ENCODE measurements at places on chromosomes 5 and 9.

- H3K4me1 ChIP-seq: no peaks in the 10 kb centered on the region
- H3K27me3 ChIP-seq: peaks cover 34% of the 10 kb centered on the region
- DNase-seq: no peak
- H3K4me3 ChIP-seq: no peak overlapping the region
- no peaks in the 10 kb centered on the region for H3K36me3 ChIP-seq
Observed at GRCh38 chr5:146395193-146395592, 51.9 kb upstream of the TCERG1 start.

DNA sequence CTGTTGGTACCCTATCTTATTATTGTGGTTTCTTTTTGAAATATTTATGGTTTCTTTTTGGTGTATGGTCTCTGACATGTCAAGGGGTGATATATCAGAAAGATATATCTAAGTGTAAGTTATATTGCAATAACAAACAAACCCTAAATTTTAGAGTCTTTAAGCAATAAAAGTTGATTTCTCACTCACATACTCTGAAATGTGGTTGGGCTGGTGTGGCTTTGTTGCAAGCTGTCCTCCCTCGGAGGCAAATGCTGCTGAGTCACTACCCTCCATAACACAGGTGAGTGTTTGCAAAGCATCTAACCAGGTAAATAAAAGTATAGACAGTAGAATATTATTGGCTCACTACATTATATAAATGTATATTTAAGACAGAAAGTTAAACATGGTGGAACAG lies 253.2 kb downstream of the CDH18 start:
- H3K36me3 ChIP-seq: peaks cover 3% of the 10 kb centered on the region
- H3K27me3 ChIP-seq: no peaks in the 10 kb centered on the region
- H3K27ac ChIP-seq: no peak overlapping the region
- peaks cover 8% of the 10 kb centered on the region for H3K4me1 ChIP-seq
- H3K4me3 ChIP-seq: no peak overlapping the region

- no peak for DNase-seq
- H3K4me3 ChIP-seq: no peak overlapping the region
- no peaks in the 10 kb centered on the region for H3K27me3 ChIP-seq
- H3K36me3 ChIP-seq: no peaks in the 10 kb centered on the region
Observed at GRCh38 chr5:33321026-33321425, 119.7 kb upstream of the TARS1 start.

DNA sequence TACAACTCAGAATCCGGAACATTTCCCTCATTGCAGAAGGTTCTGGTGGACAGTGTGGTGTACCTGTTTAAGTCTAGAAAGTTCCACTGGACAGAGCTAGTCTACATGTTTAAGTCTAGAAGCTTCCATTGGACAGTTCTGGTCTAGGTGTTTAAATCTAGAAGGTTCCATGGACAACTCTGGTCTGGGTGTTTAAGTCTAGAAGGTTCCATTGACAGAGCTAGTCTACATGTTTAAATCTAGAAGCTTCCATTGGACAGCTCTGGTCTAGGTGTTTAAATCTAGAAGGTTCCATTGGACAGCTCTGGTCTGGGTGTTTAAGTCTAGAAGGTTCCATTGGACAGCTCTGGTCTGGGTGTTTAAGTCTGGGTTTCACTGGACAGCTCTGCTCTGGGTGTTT lies 25.0 kb downstream of the CCDC187 start:
- peaks cover 9% of the 10 kb centered on the region for H3K27me3 ChIP-seq
- no peaks in the 10 kb centered on the region for H3K36me3 ChIP-seq
- peaks cover 2% of the 10 kb centered on the region for H3K4me1 ChIP-seq
- H3K4me3 ChIP-seq: no peak overlapping the region
